Brain (organoid and tissue), 16 donors: ENCODE measurements at places on chromosomes 5 and 9.

DNA sequence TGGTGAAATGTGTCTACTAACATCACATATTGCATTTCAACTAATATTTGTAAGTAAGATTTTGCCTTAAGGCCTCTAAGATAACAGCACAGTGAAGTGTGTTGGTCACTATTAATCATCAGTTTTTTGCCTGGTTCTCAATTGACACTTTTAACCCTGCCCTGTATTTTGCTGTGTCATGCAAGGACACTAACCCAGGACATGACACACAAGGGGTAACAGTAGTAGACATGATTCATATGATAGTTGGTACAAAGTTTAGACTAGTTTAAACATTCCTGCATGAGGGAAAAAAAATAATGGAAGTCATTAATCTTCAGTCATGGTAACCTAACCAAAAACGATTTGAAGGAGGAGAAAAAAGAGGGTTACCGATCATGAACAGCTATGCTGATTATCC lies 207.0 kb downstream of the DEPDC1B start:
- no peak for DNase-seq

DNA sequence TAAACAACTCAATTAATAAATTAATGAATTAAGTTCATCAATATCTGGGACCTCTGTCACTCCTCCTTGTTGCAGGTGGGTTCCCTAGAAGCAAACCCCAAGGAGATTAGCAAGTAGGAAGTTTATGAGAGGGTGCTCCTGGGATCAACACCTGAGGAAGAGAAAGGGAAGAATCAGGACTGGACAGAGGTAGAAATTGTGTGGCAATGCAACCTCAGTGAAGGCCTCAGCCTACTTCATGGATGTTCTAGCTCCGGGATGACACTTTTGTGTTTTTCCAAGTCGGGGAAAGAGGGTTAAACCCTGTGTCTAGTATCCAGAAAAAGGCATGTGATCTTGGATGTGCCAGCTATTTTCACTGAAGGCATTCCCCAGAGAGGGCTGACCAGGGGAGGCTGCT lies 23.2 kb downstream of the MAMDC2 start:
- DNase-seq = no peak

GRCh38 chr5:19733612-19734495 lies 254.1 kb downstream of the CDH18 start:
- no peak for DNase-seq

DNA sequence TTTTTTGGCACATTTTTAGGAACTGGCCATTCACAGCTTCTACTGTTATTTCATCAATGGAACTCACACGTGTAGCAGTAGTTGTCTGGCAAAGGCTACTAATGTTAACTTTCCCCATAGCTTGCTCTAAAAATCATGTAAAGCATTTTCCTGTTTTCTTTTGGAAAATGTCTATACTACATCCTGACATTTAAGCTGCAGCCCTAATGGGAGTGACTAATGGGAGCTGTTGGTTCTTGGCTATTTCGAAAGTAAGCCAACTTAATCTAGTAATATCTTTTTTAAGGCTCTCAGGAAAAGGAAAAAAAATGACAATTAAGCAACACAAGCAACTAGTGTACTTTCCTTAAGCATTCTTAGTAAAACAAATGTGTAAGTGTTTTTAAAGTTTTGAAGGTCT lies 169.2 kb downstream of the SLC12A2 start:
- DNase-seq = no peak

GRCh38 chr9:129446828-129447550 lies 173.9 kb downstream of the C9orf50 start:
- DNase-seq = peak; percentile 79

- DNase-seq = no peak
Measured at GRCh38 chr5:111528056-111528455, 15.7 kb upstream of the STARD4 start.

DNA sequence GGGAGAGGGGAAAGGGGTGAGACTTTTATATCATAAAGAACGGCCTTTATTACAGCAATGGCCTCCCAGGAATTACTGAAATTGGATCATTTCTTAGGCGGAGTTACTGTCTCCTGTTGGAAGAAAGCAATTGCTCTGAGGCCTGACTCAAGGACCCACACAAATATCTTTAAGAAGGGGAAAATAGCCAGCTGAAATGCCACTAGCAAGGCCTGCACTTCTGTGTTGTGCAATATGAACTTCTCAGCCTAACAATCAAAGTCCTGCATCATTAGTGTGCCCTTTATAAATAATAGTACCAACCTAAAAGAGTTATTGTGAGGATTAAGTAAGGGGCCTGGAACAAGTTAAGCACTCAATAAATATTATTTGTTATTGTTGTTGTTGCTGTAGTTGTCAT lies 30.1 kb upstream of the TRIM32 start:
- no peak for DNase-seq

GRCh38 chr5:32339878-32340277 lies 27.1 kb upstream of the MTMR12 start:
- DNase-seq = no peak

- DNase-seq = peak; percentile 62
Measured at GRCh38 chr5:126801992-126802294, 25.0 kb downstream of the LMNB1 start.

GRCh38 chr5:37751227-37751626 lies 88.6 kb downstream of the GDNF start:
- DNase-seq = no peak

- no peak for DNase-seq
Measured at GRCh38 chr5:24112420-24112819, 532.4 kb downstream of the CDH10 start.

GRCh38 chr9:128716581-128717254 lies 7.2 kb downstream of the ZDHHC12 start:
- DNase-seq = no peak
